ENCODE measurements at places on chromosomes 11 and 22. TPM values are rescaled to one million over a fixed set of nuclear protein-coding genes. Genes with fewer than 3 reads are reported as not detected.

GRCh38 chr11:24514219-24514594, 17.4 kb downstream of the LUZP2 start:
- no peak for DNase-seq

DNA sequence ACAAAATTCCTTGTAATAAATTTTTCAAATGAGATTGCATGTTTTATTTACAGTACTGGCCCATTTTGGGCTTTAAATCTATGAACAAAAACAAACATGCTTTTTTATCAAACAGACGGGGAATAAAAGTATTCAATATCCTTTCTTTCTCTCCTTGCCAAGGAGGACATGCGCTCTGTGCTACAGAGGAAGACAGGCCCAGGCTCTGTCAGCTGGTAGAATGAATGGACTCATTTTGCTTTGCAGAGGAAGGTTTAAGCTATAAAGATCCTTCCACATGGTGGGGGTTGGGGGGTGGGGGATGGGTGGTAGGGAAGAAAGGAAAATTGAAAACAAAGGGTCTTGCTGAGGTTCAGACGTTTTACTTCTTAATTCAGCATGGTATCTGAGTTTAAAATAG, 575.6 kb downstream of the INSC start:
- DNase-seq = no peak

DNA sequence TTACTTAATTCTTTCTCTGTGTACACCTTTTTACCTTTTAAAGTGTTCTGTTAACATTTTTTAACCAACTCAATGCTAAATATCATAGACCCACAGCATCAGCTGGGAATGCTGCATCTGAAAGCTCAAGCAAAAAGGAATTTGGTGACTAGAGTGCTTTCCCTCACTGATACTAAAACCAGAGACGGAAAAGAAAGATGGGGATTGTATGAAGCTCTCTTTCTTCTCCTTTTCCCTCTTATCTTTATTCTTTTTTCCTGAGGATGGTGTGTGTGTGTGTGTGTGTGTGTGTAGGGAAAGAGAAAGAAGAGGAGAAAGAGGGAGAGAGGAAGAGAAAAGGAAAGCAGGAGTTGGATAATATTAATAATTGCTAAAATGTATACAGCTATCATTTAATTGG, 4.1 kb upstream of the SIK2 start:
- DNase-seq = no peak

DNA sequence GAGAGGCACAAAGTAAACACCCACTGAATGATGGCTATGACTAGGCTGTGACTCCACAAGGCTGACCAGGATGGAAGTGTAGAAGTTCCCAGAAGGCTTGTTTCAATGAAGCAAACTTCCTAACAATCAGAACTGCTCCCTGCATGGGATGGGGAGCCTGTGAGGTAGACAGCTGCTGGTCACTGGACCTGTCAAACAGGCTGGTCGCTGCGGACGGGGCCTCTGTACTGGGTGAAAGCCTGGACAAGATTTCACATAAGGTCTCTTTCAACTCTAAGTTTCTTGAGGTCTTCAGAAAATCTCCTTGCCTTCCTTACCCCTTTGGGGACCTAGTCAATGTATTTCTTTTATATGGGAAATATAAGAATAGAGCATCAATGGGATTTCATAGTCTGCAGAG, 438.2 kb downstream of the BUD13 start:
- DNase-seq = no peak

DNA sequence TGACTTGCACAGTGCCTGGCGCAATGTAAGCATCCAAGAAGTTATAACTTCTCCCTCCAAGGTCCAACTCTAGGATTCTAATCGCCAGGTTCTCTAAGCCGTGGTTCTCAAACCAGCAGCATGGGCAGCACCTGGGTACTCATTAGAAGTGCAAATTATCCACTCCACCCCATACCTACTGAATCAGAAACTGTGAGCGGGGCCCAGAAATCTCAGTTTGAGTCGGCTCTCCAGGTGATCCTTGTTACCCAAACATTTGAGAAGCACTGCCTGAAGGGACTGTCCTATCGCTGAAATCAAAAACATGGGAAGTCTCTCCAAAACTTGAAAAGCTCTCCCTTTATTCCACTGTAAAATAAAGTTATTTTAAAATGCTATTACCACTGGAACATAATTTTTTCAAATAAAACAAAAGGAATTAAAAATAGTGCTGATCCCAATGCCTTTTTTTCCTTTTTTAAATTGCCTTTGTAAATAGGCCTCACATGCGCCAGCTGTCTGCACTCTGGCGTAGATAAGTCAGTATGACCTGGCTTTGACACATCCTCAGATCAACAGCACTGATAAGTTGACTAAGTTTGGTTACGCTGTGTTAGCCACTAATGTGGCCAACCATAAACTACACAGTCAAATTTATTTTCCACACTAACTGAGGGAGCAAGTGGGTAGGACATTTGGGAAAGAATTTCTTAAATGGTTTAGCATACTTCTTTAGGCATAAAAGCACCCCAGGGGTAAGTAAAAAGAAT, 8.4 kb upstream of the CTR9 start:
- no peak for DNase-seq

DNA sequence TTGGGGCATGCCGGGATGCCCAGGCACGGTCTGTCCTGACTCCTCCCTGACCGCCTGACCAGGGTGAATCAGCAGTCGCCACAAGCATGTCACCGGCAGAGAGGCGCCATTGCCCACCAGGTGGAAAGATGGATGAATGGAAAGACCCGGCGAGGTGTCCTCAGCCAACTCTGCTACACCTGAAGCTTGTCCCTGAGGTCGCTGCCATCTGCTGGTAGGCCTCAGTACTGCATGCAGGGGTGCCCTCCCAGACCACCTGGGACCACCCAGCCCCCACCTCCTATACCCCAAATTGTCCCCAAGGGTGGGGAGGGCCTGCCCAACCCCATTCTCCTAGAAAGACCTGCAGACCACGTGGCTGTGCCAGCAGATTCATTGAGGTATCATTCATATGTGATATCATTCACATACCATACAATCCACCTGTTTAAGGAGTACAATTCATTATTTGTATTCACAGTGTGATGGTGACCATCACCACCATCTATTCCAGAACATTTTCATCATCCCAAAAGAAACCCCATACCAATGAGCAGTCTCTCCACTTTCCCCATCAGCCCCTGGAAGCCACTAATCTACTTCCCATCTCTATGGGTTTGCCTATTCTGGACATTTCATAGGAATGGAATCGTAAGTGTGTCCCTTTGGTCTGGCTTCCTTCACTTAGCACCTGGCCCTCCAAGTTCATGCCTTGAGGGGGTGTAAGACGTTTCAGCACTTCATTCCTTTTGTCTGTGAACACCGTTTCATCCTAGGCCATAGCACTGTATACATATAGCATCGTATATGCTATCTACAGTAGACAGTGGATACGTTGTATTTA, 17.5 kb downstream of the FGF3 start:
- no peak for DNase-seq

DNA sequence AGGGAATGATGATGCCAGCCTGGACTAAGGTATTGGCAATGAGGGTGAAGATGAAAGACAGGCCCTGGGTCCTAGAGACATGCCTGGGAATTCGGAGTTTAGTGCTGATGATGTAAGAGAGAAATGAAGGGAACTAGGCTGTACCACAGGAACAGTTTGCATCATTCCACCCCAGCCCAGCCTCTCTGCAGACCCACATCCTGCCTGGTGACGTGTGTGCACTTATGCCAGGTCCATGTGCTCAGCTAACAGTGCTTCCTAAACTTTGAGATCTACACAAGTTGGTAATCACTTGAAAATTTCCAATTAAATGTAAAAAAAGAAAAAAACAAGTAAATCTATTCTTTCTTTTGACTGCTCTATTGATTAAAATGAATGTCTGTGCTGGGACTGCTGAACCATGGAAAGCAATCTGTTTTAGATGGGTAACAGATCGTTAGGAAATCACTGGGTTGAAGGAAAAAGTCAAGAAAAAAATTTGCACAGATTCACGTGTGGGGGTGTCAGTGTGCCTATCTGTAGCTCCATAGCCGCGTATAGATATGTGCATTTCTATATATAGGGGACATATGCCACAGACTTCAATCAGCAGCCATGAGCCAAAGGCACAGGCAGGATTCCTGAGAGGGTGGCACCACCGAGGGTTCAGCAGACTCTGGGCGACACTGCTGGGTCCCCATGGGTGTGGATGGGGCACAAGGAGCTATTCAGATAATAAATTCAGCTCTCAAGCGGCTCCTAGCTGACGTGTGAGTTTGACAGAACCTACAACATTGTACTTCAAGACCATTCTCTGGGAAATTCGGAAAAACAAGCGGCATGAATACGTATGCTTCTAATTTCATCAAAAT, 131.1 kb upstream of the OPCML start:
- no peak for DNase-seq

- no peak for DNase-seq
Measured at GRCh38 chr11:20360650-20361049, 2.9 kb upstream of the HTATIP2 start.

GRCh38 chr11:69048031-69048693, 570 bp upstream of the TPCN2 start:
- DNase-seq = no peak

GRCh38 chr11:133898031-133898769, 52.9 kb upstream of the SPATA19 start:
- DNase-seq = no peak

SYT12 gene
- polyA plus RNA-seq = 0.04 TPM

ZNF74 gene
- polyA plus RNA-seq = 22.5 TPM

MRPL23 gene
- polyA plus RNA-seq = 33.3 TPM

TRIM34 gene
- polyA plus RNA-seq = 23.9 TPM
